ENCODE measurements at places on chromosomes 7 and 10.
A peak's percentile ranks its signal among the peaks of the same experiment; 100 is the strongest.

GRCh38 chr10:124654686-124655085 lies 89.5 kb downstream of the FAM53B start:
- DNase-seq = no peak

DNA sequence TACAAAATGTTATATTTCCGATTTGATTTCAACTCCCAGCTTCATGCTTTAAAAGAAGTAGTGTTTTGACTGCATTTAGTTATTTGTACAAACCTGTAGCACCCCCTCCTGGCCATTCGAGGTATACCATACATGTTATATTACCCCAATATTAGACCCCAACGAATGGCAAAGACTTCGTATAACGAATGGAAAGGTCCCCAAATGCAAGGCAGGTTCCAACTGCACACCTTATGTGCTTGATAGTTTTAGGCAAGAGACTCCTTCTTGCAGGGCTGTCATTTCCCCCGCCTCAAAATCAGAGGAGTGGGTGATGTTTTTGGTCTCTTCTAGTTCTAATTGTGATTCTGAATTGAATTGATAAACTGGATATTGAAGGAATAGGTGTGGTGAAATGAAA lies 101.1 kb upstream of the TARP start:
- DNase-seq = peak; percentile 19

- DNase-seq = no peak
Measured at GRCh38 chr7:134787064-134787463, 7.6 kb downstream of the CALD1 start.

DNA sequence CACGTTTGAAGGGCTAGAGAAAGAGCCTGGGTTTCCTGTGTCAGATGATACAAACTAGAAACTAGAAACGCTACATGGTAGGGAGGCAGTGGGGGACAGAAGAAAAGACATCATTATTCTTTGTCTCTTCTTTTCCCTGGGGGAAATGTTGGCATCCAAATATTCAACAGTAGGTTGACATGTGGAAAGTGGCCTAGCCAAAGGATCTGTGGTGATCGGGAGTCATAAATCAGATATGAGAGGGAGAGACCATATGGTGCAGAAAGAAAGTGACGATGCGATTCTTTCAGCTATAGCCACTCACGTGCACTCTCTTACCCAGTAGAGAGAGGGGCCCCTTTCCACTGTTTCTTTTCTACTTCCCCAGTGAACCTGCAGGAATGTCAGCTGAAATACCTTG lies 964.7 kb downstream of the LRMDA start:
- DNase-seq = no peak

DNA sequence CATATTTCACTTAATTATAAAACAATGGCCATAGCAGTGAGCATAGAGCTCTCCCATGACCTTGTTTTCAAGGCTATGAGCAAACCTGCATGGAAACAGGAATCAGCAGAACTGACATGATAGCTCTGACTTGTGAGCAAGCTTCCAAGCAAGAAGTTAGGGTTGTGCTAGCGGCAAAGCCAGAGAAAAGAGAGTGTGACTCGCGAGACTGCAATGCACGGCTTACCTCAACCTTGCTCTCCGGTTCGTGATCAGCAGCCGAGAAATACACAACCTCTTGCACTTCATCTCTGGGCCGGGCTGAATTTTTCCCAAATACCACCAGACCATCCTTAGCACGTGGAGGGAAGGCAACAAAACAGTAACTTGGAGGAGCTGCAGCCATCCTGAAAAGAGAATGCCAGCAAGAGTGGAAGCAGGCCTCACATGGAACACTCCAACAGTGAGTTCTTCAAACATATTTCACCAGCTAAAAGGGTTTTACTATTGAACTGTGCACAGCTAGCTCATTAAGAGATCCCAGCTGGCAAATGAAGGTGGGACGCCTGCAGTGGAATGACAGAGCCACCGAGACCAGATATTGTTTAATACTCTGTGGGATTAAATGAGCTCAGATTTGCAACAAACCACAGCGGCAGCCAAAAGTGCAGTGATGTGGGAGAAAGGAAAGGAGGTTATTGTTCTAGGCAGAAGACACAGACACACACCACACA lies 20.8 kb downstream of the SCRN1 start:
- peak; percentile 40 for DNase-seq

- DNase-seq = no peak
Measured at GRCh38 chr7:56030340-56030739, 20.9 kb downstream of the PSPH start.

- DNase-seq = no peak
Measured at GRCh38 chr7:81416659-81417058, 353.2 kb downstream of the HGF start.

DNA sequence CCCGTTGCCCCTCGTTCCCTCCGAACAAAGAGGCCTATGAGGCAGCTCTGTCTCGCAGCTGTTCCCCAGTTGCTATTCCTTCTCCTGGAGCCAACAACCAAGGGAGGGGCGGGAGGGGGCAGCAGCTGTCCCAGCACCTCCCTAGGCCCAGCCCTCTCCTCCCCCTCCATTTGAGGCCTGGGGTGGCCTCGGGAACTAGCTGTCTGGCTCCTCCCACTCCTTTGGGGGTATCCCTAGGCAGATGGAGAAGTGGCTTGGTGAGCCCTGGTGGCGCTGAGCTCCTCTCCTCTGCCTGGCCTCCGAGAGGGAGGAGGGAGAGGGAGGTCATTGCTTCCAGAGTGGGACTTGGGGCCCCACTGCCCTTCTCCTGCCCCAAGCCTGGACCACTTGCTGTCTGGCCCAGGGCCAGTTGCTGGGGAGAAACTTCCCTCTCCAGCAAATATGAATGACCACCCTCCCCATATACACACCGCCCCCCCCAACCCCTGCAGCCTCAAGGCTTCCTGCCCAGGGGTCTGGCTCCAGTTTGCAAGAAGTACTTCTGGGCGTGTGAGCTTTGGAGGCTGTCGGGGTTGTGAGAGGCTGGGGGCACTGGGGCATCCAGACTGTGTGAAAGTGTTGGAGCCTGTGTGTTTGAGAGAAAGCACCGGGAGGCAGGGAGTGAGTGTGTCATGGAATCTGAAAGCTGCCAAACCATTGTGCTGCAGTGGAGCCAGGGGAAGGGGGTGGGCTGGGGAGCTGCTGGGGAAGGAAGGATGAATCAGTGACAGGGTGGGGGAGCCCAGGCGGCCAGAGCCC lies 3.1 kb downstream of the FLNC start:
- peak; percentile 83 for DNase-seq

DNA sequence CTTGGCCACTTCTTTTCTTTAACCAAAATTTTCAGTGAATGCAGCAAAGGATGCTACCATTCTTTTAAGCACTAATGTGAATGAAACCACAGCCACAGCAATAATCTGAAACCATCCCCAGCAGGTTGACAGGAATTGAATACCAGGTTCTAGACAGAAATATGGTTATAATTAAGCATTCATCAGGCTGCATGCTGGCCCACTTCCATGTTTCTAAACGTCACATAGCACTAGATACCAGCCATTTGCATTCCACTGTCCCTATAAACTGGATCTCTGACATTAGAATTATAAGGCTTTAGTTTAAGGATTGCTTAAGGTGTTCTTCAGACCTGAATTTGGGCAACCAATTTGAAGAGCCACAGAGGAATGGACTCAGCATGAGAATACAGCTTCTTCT lies 340.8 kb upstream of the KLF6 start:
- no peak for DNase-seq

GRCh38 chr10:79058899-79059841 lies 9.6 kb upstream of the ZMIZ1 start:
- no peak for DNase-seq

Measured in HFFc6 (cell line).